Left ventricle myocardium inferior (tissue), 1 donor: ENCODE measurements at places on chromosomes 12 and 14. TPM values are rescaled to one million over a fixed set of nuclear protein-coding genes. Genes with fewer than 3 reads are reported as not detected.
A peak's percentile ranks its signal among the peaks of the same experiment; 100 is the strongest.

GRCh38 chr14:97602438-97603117, 805.4 kb downstream of the VRK1 start:
- no peaks in the 10 kb centered on the region for H3K4me1 ChIP-seq
- H3K4me3 ChIP-seq = no peak overlapping the region
- H3K36me3 ChIP-seq = no peaks in the 10 kb centered on the region
- peaks cover 10% of the 10 kb centered on the region for H3K27me3 ChIP-seq

- H3K4me3 ChIP-seq = peak overlapping the region; percentile 49
- H3K4me1 ChIP-seq = no peaks in the 10 kb centered on the region
- no peak overlapping the region for H3K27ac ChIP-seq
- H3K27me3 ChIP-seq = peaks cover 14% of the 10 kb centered on the region
- DNase-seq = no peak
- no peaks in the 10 kb centered on the region for H3K36me3 ChIP-seq
Observed at GRCh38 chr14:63788011-63788933, 60.4 kb upstream of the SGPP1 start.

GRCh38 chr12:123077298-123078119, 73.4 kb downstream of the PITPNM2 start:
- no peaks in the 10 kb centered on the region for H3K36me3 ChIP-seq
- peak overlapping the region; percentile 68 for H3K27ac ChIP-seq
- H3K27me3 ChIP-seq = no peaks in the 10 kb centered on the region
- peaks cover 90% of the 10 kb centered on the region for H3K4me1 ChIP-seq
- no peak for DNase-seq

DNA sequence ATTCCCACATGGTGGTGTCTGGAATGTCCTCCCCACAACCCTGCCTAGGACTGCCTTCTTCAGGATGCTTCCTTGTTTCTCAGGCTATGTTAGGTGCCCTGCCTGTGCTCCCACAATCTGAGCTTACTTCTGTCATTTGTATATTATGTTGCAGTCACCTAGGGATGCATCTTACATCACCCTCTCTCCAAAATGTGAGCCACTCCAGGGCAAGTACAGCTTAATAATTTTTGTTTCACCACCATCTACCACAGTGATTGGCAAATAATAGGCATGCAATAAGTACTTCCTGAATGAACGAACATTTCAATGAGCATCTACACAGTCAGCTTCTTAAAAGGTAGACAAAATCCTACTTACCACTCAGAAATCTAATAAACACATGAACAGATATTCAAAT, 37.6 kb downstream of the ZFYVE26 start:
- H3K27ac ChIP-seq = no peak overlapping the region
- no peak for DNase-seq
- no peaks in the 10 kb centered on the region for H3K27me3 ChIP-seq
- peaks cover 100% of the 10 kb centered on the region for H3K36me3 ChIP-seq
- H3K4me1 ChIP-seq = no peaks in the 10 kb centered on the region

DNA sequence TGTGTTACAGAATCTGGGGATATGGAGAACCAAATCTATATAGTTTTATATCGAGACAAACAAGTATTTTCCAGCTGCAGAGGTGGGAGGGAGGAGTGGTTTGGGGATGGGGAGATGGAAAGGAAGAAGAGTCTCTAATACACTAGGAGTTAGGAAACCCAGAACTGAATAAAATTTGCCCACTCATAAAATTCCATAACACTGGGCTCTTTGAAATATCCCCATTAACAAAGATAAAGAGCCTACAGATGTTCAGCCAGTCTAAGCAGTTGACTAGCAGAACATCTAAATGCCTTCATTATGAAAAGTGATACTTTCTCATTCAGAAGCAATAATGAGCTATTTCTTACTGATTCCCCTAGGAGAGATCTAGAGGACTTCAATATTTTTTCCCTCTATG, 151.7 kb upstream of the GZMB start:
- H3K27me3 ChIP-seq = no peaks in the 10 kb centered on the region
- H3K27ac ChIP-seq = no peak overlapping the region
- H3K36me3 ChIP-seq = no peaks in the 10 kb centered on the region
- no peak for DNase-seq
- H3K4me3 ChIP-seq = no peak overlapping the region

DNA sequence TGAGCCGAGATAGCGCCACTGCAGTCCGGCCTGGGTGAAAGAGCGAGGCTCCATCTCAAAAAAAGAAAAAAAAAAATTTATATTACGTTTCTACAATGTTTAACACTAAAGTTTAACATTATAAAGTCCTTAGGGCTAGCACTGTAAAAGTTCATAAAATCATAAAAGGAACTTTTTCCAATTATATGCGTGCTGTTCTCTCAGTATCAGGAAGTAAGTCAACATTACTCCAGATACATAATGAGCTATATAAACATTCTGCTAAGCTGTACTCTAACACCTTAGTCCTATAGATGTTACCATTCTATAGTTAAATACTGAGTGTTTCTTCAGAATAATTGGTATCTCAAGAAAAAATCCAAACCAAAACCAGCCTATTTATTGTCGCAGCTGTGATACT, 32.6 kb downstream of the SLC41A2 start:
- no peaks in the 10 kb centered on the region for H3K4me1 ChIP-seq
- H3K27me3 ChIP-seq = no peaks in the 10 kb centered on the region
- no peak for DNase-seq
- no peak overlapping the region for H3K27ac ChIP-seq

DNA sequence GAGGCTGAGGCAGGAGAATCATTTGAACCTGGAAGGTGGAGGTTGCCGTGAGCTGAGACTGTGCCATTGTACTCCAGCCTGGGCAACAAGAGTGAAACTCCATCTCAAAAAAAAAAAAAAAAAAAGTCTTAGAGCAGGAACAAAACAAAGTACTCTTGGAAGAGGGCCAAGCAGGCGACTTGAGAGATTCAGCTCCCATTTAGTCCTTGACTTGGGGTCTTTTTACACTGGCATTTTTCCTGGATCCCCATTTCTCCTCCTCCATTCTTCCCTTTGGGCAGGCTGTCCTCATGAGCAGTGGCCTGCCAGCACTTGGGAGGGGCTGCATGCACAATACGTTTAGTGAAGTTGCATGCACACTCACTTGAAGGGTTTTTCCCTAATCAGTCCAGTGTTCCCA, 72.9 kb downstream of the C14orf132 start:
- no peak overlapping the region for H3K4me3 ChIP-seq
- DNase-seq = no peak
- peaks cover 64% of the 10 kb centered on the region for H3K27me3 ChIP-seq
- H3K36me3 ChIP-seq = no peaks in the 10 kb centered on the region
- H3K27ac ChIP-seq = no peak overlapping the region
- H3K4me1 ChIP-seq = no peaks in the 10 kb centered on the region

DNA sequence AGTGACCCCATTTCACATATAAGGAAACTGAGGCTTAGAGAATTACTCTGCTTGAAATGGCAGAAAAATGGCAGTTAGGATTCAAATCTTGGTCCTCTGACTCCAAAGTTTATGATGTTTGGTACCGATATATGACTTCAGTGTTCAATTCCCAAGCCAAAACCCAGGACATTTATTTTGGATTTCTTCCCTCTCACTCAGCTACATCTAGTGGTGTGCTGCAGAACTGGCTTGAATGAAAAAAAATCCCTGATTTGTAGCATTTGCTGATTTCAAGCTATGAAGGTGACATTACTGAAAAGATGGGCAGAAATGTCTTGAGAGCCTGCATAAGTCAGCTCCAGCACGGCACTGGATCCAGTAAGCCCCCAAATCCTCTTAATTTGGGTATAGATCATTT, 106.4 kb downstream of the EFCAB11 start:
- no peaks in the 10 kb centered on the region for H3K27me3 ChIP-seq
- DNase-seq = no peak
- H3K27ac ChIP-seq = no peak overlapping the region
- H3K4me3 ChIP-seq = no peak overlapping the region
- H3K4me1 ChIP-seq = no peaks in the 10 kb centered on the region

DNA sequence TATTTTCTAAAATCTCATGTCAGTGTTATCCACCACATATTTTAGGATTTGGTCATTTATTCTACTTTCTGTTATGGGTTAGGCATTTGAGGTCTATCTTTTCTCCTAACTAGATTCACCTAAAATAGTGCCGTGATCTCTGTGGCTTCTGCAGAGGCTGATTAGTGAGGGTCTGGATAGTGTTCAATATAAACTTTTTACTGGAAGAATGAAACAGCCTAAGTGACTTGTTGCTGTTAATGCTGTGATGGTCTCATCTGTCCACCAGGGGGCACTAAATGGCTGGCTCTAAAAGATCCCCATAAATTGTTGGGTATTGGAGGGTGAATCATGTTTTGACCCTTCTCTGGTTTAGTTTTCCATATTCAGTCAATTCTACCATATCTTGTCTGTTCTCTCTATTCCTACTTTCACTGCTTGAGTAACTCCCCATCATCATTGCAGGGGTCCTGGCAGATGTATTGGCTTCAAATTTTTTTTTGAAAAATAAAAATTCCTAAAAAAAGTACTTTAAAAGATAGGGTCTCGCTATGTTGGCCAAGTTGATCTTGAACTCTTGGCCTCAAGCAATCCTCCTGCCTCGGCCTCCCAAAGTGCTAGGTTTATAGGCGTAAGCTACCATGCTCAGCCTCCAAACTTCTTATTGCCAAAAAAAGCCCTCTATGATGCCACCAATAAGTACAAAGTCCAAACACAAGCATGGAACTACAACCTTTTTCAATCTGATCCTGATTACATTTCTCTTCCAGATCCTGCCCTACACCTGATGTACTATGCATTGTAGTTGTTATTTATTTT, 6.9 kb downstream of the PABPN1 start:
- peaks cover 12% of the 10 kb centered on the region for H3K4me1 ChIP-seq
- H3K27me3 ChIP-seq = no peaks in the 10 kb centered on the region
- H3K36me3 ChIP-seq = peaks cover 24% of the 10 kb centered on the region
- peak; percentile 47 for DNase-seq

GRCh38 chr12:105748806-105749600, 389.8 kb downstream of the NUAK1 start:
- H3K36me3 ChIP-seq = no peaks in the 10 kb centered on the region
- H3K4me3 ChIP-seq = no peak overlapping the region
- peak overlapping the region; percentile 40 for H3K27ac ChIP-seq
- H3K27me3 ChIP-seq = no peaks in the 10 kb centered on the region

DNA sequence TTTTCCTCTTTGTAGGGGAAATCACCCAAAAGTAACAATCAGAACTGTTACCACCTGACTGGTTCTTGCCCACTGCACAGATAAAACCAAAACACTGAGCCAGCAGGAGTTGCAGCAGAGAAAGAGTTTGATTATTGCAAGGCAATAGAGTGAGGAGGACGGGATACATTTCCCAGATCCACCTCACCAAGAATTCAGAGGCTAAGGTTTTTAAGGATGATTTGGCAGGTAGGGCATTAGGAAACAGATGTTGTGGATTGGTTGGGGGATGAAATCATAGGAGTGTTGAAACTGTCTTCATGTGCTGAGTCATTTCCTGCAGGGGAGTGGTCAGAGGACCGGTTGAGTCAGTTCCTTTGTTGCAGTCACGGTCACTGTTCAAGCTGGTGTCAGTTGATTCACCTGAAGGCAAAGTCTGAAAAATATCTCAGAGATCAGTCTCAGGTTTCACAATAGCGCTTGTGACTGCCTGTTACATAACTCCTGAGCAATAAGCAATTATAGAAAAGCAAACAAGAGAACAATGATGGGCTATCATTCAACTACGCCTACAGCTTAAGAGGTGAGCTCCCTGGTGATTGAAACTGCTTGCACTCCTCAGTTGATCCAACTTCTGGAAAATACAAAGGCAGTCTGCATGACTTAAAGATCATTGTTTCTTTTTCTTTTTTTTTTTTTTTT, 20.3 kb upstream of the AMN1 start:
- H3K4me1 ChIP-seq = peaks cover 23% of the 10 kb centered on the region
- peak overlapping the region; percentile 78 for H3K27ac ChIP-seq
- no peak for DNase-seq
- no peaks in the 10 kb centered on the region for H3K36me3 ChIP-seq
- no peaks in the 10 kb centered on the region for H3K27me3 ChIP-seq

DNA sequence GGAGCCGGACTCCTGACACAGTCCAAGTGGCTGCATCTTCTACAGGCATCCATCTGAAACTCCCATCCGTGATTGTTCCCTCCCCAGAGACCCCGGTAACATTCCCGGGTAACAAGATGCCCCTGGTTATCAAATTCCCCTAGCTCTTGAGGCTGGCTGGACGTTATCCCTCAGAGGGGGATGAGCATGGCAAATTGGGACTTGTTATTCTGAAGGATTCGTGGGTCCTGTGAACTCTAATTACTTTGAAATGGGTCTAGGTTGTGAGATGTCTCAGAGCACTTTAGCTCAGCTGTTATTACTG, 642 bp upstream of the PAN2 start:
- H3K36me3 ChIP-seq = no peaks in the 10 kb centered on the region
- peaks cover 24% of the 10 kb centered on the region for H3K4me1 ChIP-seq
- H3K4me3 ChIP-seq = peak overlapping the region; percentile 86
- H3K27ac ChIP-seq = peak overlapping the region; percentile 98
- DNase-seq = no peak

DNA sequence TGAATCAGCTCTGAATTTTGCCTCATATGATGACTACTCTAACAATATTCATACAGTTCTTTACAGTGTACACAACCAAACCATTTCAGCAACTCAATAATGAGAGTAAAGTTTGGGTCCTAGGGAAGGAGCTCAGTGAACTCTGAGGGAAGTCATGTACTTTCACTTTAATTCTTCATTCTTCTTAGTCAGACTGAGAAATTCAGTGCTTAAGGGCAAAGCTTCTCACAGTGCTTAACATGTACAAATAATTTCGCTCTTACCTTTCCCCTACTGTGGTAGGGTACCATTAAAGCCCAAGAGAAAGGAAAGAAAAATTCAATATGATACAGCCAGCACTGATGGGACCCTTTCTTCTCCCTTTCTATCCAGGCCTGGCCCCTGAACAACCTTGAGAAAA, 435.0 kb downstream of the NELL2 start:
- no peak for DNase-seq
- H3K4me1 ChIP-seq = no peaks in the 10 kb centered on the region
- no peaks in the 10 kb centered on the region for H3K36me3 ChIP-seq
- H3K4me3 ChIP-seq = no peak overlapping the region

DNA sequence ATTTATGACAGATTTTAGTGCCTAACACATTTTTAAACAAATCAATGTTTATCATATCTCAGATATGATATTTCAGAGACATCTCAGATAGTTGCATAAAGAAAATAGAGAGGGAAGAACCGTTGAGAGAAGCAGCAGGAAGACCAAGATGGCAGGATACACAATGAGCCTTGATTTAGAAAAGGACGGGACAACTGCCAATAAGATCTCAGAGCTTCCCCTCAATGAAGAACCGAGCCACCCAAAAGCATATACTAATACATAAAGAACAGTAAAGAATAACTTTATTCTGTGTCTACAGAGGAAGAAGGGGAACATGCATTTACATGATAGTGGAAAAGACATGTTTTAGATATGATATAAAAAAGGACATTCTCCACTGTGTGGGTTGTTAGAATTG, 375.9 kb upstream of the SOX5 start:
- DNase-seq = no peak
- no peak overlapping the region for H3K4me3 ChIP-seq
- no peaks in the 10 kb centered on the region for H3K36me3 ChIP-seq
- H3K27me3 ChIP-seq = no peaks in the 10 kb centered on the region

- H3K4me1 ChIP-seq = peaks cover 25% of the 10 kb centered on the region
- no peak overlapping the region for H3K27ac ChIP-seq
- DNase-seq = no peak
- H3K36me3 ChIP-seq = peaks cover 6% of the 10 kb centered on the region
- no peak overlapping the region for H3K4me3 ChIP-seq
Observed at GRCh38 chr14:50805396-50805795, 25.6 kb downstream of the NIN start.

- DNase-seq = peak; percentile 75
- no peak overlapping the region for H3K4me3 ChIP-seq
- H3K27ac ChIP-seq = peak overlapping the region; percentile 68
- H3K27me3 ChIP-seq = no peaks in the 10 kb centered on the region
Observed at GRCh38 chr12:49763006-49763591, 21.7 kb downstream of the TMBIM6 start.

Gene IFNG-AS1
- 0.58 TPM for total RNA-seq

Gene SMCO2
- not detected for total RNA-seq

Gene ANO4
- total RNA-seq = not detected

Gene MRPL51
- total RNA-seq = 235 TPM

Gene EID3
- total RNA-seq = 0.60 TPM

Gene KCNJ8
- 51.3 TPM for total RNA-seq

Gene NPFF
- not detected for total RNA-seq
